ENCODE measurements at places on chromosomes 16 and 17.

- DNase-seq, result no peak
These were observed 45.4 kb downstream of the COG7 start for GRCh38 chr16:23407436-23408127.

GRCh38 chr16:23113185-23113584 is 36.1 kb downstream of the USP31 start:
- DNase-seq, result no peak

DNA sequence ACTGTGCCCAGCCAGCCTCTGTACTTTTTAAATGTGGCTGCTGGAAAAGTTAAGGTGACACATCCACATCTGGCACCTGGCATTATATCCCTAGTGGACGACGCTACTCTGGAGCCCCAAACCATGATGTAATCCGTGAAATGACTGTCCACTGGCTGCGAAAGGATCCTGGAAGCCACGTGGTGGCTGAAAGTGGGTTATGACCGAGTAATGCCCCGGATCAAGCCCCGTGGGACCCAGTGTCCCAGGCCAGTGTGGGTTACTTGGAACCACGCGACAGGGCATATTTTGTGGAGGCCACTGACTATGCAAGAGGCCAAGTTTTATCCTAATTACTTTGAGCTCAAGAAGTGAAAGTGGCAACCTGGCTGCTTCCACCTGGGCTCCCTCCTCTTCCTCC is 79.6 kb downstream of the PGS1 start:
- DNase-seq, result no peak

- no peak for DNase-seq
These were observed 868.8 kb downstream of the CDH11 start for GRCh38 chr16:64253096-64253495.

- DNase-seq, result no peak
These were observed 7.3 kb downstream of the ENDOV start for GRCh38 chr17:80422276-80422675.

GRCh38 chr17:80270836-80271235 is 10.2 kb downstream of the RNF213 start:
- DNase-seq, result peak; percentile 58

- no peak for DNase-seq
These were observed 24.5 kb upstream of the TEKT1 start for GRCh38 chr17:6856051-6856450.

DNA sequence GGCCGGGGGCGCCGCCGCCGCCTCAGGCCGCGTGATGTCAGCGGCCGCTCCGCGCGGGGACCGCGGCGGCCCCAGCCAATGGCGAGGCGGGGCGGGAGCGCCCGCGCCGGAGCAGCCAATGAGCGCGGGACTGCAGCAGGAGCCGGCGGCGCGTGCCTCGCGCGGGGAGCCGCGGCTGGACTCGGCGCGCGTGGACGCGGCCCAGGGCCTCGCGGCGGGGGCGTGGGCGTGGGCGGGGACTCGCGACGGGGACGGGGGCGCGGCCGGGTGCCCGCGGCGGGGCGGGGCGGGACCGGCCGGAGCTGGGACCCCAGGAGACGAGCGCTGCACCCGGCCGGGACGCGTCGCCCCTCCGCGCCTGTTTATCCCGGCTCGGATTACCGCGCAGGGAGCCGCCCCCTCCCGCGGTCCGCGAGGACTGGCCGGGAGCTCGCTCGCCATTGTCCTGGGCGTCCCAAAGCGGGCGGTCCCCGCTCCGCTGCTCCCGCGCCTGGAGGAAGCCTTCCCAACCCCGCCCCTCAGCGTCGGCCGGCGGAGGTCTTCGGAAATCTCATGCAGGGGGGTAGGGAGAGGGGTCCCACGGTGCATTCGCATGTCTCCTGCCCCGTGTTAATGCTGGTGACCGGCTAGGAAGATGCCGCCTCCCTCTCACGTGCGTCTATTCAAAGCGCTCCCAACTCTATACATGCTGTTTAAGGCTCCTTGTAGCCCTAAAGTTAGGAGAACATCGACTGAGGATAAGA is at the start of gene RNF157:
RNF157 (minus strand) TSS at position 33 of the 743 bp plus-strand sequence. CDS start 253 bp downstream, outside the sequence.
- DNase-seq, result peak; percentile 66

- no peak for DNase-seq
These were observed 31.0 kb upstream of the PITPNM3 start for GRCh38 chr17:6587310-6587709.

- DNase-seq, result no peak
These were observed 462.6 kb upstream of the MAF start for GRCh38 chr16:80063031-80063712.

DNA sequence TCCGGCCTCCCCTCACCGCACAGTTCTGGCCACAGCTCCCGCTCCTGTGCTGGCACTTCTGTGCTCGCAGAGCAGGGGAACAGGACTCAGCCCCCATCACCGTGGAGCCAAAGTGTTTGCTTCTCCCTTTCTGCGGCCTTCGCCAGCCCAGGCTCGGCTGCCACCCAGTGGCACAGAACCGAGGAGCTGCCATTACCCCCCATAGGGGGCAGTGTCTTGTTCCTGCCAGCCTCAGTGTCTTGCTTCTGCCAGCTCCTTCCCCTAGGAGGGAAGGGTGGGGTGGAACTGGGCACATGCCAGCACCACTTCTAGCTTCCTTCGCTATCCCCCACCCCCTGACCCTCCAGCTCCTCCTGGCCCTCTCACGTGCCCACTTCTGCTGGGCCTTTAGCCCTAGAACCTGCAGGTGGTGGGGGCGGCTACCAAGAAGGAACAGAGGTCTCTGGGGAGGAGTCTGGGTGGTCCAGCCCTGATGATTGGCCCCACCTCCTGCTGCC is 645 bp upstream of the ELMO3 start:
- no peak for DNase-seq

GRCh38 chr16:1787322-1788094 is 4.7 kb downstream of the NUBP2 start:
- DNase-seq, result peak; percentile 1

GRCh38 chr17:3635474-3636153 is 436 bp downstream of the SHPK start:
- DNase-seq, result no peak
